ENCODE measurements at places on chromosomes 3 and 15.

GRCh38 chr3:134795746-134796280 lies 753 bp downstream of the EPHB1 start:
- peak; percentile 39 for DNase-seq

DNA sequence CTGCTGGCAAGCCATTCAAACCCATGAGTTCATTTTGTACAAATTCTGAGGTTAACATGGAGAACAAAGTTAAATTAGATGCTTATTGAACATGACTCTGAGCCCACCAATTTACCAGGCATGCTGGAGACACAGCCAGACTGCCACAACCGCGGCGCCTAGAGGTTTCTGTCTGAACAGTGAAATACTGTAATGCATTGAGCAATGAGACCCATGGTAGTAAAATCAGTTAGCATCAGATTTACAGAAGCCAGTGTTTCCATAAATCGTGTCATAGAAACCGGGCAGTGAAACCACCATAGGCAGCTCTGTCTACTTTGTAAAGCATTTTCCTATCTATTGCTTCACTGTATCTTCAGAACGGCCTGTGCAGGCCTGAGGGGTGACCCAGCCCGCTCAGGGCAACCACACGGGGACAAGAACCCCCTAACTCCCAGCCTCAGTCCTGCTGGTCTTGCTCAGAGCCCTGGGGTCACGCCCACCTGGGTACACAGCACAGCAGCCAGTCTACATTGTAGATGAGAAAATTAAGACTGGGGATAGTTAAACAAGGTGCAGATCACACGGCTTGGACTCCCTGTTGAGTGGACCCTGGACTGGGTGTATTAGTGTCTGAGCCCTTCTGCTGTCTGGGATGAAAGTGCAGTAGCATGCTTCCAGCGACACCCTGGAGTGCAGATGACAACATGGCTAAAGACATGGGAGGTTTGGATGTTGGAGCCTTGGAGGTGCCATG lies 44.2 kb downstream of the MGLL start:
- peak; percentile 87 for DNase-seq

GRCh38 chr3:16338999-16339398 lies 74.0 kb downstream of the OXNAD1 start:
- no peak for DNase-seq

GRCh38 chr15:78564743-78565096 lies 600 bp upstream of the CHRNA5 start:
- no peak for DNase-seq

- DNase-seq: no peak
These were observed 3.3 kb upstream of the SKIC8 start for GRCh38 chr15:78302579-78303312.

DNA sequence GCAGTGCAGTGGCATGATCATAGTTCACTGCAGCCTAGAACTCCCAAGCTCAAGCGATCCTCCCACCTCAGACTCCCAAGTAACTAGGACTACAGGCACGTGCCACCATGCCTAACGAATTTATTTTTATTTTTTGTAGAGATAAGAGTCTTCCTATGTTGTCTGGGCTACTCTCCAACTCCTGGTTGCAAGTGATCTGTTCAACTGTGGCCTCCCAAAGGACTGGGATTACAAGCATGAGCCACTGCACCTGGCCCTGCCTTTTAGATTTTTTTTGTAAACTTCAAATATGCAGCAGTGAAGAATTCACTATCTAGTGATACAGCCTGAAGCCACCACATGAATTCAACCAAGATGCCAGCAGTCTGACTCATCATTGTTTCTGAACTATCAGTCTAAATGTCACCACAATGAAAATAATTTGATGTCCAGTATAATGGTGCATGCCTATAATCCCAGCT lies 32.7 kb downstream of the UBXN7 start:
- DNase-seq: no peak

DNA sequence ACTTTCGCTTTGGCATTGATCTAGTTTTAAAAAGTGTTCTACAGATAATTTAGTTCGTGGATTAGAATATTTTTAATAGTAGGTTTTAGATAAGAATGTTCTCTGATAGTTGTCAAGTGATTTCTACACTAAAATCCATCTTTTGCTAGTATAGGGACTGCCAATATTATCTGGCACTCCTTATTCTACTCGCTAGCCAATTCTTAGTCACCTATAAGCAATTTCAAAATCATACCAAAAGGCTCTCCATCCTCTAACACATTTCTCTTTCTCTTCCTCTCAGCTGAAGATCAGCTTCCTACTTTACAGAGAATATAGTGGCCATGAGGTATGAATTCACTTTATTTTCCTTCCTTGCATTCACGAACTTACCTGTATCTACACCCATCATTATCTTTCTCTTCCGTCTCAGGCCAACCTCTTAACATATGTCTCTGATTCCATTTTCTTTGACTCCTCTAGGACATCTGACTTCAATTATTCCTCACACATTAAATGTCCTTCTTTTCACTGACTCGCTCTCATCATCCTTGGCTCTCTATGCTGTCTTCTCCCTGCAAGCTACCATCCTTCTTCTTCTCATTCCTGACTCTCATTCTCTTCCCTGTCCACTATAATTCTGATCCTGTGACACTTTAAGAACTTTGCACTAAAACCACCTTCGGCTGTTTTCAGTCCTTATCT lies 35.5 kb downstream of the C3orf80 start:
- DNase-seq: no peak

DNA sequence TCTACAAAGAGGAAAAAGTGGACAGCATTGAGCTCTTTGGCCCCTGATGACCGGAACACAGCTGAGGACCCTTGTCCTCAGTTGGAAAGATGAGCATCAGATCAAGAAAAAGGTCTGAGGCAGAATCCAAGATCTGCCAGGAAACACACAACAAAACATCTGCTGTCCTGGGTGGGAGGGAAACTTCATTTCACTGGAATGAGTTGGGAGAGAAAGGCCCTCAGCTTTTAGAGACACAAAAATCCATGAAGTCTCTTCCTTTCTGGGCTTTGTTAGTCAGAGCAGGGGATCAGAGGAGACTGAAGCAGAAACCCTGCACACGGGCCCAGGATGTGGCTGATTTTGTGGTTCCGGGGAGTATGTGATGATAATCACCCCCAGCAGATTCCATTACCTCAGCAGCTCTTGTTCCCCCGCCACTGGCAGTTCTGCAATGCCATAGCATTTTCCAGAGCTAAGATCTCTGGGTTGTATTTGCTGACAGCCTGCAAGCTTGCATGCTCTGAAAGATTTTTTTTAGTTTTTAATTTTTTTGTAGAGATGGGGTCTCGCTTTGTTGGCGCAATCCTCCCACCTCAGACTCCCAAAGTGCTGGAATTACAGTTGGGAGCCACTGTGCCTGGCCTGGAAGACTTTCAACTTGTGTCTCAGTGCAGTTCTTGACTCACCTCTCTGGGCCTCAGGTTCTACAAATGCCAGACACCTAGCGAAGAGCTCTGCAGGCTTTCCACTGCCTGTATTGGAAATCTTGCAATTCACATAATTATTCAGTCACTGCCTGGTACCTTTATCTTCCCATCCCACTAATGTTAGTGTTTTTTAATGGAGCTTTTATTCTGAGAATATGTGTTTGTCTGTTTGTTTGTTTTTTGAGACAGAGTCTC lies 5.8 kb upstream of the TATDN2 start:
- DNase-seq: peak; percentile 64

- DNase-seq: no peak
These were observed 915 bp upstream of the APH1B start for GRCh38 chr15:63276342-63277037.

DNA sequence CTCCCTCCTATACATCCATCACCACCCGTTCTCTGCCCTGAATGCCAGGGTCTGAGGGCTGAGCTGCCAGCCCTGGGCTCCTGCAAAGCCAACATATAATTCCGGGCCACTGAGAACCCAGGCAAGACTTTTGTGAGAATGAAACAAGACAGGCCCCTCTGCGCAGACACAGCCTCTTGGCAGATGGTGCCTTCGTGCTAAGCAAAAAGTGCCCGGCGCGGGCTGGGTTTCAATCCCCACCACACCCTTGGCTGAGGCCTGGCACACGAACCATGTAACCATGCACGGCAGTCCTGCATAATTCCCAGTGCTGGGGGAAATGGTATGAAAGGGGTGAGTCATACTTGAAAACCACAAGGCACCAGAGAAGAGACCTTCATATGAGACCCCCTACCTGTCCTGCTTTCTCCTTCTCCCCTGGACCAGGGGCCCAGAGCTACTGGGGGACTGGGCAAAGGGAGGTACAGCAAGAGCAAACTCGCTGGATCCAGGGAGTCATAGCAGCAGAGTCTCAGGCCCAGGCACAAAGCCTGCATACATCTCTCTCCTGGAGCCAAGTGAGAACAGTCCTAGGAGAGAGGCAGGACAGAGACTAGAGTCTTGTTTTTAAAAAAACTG lies 26.1 kb upstream of the LOXL1 start:
- no peak for DNase-seq

- DNase-seq: no peak
These were observed 209.0 kb upstream of the ALCAM start for GRCh38 chr3:105157766-105158085.

DNA sequence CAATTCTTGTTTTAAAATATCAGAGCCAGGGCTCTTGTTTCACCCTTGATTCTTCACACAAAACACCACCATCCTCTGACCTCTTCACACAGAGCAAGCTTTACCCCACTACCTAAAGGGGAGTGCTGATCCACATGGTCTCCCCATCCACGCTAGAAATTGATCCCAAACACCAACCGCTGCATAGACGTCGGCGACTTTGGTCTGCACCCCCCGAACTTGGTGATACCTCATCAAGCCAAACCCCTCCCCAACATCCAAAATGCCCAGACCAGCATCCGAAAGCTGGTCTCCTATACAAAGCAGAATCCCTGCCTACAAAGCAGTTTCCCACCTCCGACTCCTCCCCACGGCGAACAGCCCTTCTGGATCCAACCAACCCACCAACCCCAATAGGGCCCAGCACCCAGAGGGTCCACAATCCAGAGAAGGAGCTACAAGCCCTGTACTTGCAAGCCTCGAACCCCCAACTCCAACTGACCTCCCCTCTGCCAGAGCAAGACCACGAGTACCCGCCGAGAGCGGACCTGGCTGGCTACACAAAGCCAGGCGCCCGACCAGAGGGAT lies 25.8 kb upstream of the MTHFS start:
- no peak for DNase-seq

DNA sequence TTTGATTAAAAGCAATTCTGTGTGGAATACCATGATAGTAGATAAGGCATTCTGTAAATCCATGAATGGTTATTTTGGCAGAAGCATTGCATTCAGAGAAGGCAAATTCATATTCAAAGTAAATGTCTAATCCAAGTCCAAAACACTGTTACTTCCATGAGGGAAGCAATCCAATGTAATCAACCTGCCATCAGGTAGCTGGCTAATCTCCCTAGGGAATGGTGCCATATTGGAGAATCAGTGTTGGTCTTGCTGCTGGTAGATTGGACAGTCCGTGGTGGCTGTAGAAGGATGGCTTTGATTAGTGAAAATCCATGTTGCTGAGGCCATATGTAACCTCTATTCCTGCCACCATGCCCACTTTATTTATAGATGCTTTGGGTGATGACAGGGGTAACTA lies 72.1 kb upstream of the TNIK start:
- no peak for DNase-seq

DNA sequence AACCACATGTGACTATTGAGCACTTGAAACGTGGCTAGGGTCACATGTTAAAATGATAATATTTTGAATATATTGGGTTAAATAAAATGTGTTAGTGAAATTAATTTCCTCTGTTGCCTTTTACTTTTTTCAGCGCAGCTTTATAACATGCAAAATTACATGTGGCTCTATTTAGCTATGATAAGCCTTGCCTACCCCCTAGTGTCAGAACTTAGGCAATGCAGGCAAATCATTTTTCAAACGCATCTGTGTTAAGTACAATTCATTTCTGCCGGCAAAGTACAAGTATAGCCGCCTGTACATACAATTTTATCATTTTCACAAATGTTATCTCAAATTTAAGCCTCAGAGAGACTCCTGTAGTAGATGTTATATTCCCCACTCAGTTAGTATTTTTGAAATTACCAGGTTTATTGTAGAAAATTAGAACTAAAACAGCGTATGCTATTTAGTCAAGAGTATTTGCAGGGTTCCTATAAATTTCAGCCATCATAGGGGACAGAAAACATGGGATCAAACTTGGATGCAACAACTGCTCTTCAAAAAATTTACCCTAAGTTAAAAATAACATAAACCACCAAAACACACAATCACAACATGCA lies 56.1 kb downstream of the TAFA4 start:
- DNase-seq: peak; percentile 55

DNA sequence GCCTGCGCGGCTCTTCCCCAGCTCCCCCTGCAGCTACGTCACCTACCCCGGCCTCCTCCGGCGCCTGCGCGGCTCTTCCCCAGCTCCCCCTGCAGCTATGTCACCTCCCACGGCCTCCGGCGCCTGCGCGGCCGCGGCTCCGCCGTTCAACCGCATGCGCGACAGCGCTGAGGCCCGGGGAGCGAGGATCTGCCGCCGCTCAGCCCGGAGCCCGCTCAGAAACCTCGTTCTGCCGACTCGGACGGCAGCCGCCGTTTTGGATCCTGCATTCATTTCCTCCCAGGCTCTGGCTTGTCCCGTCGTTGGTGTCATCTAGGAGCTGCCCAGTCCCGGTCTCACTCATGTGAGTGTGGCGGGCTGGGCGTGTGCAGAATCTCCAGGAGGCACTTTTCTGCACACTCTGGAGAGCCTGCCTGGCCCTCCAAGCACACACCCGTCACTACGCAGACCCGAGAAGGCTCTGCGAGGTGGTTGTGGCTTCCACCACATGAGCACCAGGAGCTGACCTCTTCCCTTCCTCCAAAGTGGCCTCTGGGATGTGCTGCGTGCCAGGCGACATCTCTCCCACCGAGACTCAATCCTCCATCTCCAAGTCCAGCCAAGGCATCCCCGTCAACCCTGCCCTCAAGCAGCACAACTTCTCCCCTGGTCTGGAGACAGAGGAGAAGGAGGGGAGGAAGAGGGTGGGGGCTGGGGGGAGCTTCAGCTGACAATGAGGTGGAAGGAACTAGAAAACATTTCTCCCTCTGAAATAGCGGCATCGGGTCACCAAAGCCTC lies 165.3 kb downstream of the CHSY1 start:
- DNase-seq: no peak

GRCh38 chr3:174436367-174436766 lies 422.8 kb upstream of the NAALADL2 start:
- no peak for DNase-seq

DNA sequence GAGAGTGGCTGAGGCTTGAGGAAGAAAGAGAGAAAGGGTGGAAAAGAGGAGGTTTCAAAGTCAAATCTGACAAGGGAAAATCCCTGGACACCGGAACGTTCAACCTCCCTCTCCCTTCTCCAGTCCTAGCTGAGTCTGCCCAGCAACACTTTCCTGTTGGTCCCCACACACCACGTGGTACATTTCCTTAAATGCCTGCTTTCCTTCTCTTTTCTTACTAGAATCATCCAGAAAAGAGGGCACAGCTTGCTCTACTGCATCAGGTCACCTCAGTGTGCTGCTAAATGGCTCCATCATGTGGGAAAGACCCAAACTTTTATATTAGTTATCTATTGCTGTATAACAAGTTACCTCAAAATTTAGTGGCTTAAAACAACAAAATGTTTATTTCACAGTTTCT lies 181.2 kb downstream of the NECTIN3 start:
- DNase-seq: peak; percentile 16

DNA sequence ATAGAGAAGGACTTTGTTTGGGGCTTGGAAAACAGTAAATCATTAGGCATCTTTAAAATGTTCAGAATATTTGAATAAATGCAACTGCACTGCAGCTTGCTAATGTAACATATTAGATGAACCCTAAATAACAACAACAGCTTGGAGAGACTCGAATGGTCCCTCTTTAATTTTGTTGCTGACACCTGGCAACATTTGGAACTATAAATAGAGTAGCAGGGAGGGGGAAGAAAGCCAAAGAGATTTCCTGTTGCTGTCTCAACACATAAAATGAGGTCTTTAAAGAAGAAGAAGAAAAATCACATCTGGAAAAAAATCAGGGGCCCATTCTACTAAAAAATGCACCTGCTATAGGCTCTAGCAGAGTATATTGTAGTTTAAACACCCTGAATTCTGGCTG lies 49.9 kb upstream of the DPPA4 start:
- DNase-seq: no peak
